Effector CD4-positive, alpha-beta T cell (primary cell): ENCODE measurements at places on chromosomes 4 and X.

GRCh38 chrX:35101901-35102300 is 159.3 kb downstream of the FAM47B start:
- DNase-seq: no peak

DNA sequence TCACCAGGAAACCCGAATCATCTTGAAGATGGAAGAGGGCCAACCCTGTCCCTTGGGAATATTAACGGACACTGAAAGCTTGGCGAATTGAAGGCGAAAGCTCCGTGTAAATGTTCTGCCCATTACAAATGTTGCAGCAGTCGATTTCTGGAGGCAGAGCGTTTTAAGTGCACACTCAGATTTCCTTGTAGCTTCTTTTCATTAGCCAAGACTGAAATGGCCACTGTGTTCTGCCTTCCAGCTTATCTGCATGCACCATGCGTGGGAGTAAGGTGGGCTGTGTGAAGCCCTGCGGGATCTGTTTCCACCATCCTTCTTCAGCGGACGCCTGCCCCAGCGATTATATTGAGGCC is 1.3 kb downstream of the SMIM20 start:
- no peak for DNase-seq

- DNase-seq: no peak
Observed at GRCh38 chrX:10989386-10989785, 121.7 kb upstream of the HCCS start.

DNA sequence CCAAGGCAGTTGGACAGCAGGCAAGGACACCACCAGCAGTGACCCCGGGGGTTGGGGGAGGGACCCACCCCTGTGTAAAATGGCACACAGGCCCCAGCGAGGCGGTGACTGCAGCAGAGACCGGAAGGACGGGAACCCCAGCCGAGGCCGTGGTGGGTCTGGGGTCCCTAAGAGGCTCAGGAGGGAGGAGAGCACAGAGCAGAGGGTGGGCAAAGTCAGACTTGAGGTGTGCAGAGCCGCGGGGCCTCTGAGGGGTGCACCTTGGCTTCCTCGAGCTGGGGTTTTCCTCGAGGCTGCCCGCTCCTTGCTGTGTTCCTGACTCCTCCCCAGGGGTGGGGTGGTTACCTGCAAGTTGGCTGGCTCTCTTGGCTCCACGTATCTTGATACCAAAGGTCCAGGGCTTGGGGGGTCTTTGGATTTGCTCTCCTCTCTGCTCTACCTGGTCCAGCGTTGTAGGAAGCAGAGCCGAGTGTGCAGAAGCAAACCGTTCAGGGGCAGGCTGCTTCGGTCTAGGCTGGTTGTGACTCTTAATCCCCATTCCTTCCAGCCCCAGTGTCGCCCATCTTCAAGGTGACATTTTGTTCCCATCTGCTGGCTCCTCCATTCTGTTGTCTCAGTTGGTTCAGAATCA is 37.9 kb upstream of the SORCS2 start:
- DNase-seq: no peak

DNA sequence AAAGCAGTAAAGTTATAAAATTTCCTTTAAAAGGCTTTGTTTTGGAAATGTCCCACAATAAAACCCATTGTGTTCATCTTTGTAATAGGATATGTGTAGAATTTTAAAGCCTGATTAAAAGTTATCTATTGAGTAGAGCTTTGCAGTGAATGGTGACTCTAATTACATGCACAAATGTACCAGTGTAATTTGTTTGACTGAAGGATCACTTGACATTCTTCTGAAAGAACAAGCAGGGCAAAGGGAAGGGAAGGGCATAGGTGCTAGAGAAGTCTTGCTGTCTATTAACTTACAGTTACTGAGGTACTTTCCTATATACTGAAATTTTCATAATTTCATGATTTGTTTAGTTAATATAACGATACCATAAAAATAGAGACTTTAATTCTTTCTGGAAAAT is 70.8 kb downstream of the STIM2 start:
- no peak for DNase-seq

DNA sequence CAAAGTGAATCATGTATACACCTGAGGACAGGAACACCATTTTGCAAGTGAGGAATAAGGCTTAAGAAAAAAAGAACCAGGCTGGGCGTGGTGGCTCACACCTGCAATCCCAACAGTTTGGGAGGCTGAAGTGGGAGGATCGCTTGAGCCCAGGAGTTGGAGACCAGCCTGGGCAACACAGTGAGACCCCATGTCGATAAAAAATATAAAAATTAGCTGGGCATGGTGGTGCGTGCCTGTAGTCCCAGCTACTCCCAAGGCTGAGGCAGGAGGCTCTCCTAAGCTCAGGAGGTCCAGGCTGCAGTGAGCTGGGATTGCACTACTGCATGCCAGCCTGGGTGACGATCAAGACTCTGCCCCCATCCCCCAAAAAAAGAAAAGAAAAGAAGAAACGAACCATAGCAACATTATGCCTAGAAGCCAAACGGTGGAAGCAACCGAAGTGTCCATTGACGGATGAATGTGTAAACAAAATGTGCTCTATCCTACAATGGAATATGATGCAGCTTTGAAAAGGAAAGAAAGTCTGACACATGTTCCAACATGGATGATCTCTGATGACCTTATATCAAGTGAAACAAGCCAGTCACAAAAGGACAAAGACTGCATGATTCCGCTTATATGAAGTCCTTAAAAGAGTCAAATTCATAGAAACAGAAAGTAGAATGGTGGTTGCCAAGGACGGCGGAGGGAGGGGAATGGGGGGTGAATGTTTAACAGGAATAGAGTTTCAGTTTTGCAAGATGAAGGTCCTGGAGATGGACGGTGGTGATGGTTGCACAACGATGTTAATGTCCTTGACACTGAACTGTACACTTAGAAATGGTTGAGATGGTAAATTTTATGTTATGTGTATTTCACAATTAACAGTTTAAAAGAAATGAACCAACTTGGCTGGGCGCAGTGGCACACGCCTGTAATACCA is 8.6 kb upstream of the KIAA0232 start:
- DNase-seq: no peak

GRCh38 chr4:55216863-55217635 is 91.7 kb upstream of the KDR start:
- no peak for DNase-seq

DNA sequence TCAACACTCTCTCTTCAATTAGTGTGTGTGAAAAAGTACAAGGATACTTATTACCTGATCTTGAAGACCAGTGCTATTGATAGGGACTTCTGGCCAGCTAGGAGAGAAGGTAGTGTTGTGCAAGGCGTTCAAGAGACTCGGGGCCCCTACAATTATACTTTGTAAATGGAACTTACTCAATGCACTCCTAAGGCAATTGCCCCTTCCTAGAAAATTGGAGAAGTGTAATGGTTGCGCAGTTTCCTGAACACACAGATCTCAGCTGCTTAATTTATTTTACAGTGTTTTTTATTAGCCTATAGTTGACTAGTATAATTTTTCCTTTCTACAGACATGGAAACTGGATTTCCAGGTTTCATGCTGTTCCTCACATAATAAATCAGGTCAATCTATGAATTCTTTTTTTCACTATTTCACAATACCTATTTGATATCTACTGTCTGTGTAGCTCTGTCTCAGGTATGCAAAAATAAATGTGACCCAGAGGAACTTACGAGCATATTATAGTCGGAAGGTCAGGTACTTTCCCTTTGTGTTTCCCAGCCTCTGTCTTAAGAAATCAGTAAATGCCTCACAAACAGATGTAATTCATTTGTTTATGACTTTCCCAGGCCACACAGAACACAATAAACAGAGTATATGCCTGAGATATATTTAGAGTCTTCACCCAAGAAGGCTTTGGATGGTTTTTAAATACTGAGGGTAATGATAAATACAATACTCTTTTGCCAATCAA is 89.1 kb upstream of the TET2 start:
- DNase-seq: no peak

DNA sequence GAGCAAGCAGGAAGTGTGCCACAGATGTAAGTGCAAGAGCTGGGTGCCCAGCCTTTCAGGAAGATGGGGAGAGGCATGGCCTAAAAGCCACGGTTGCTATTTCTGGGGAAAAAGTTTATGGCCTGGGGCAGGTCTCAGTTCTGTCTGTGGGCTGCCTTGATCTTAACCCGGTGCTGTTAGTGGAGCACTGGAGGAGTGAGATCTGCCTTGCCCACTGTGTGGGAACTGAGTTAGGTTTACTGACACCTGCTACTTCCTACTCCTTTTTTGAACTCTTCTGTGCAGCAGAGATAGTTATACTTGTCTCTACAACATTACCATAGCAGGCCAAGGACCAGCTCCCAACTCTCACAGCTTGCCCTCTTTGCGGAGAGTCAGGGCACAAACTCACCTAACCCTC is 76.5 kb downstream of the ITM2A start:
- no peak for DNase-seq

GRCh38 chr4:139535871-139536234 is 20.2 kb downstream of the SETD7 start:
- no peak for DNase-seq

DNA sequence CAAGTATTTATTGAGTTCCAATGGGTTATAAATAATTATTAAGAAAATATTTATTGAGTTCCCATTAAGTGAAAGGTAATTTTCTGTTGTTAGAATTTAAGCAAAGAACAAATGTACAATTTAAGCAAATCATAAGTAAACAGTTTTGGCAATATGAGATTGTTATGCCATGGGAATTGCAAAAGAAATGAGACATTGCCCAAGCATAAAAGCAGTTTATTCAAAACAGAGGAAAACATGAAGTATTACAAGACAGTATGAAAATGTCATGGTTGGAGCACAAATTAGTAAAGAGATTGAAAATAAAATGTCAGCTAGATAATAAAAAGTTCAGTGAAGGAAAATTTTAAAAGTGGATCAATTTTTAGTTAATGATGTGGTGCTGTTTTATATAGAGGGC is 706.1 kb upstream of the EPHA5 start:
- DNase-seq: no peak

DNA sequence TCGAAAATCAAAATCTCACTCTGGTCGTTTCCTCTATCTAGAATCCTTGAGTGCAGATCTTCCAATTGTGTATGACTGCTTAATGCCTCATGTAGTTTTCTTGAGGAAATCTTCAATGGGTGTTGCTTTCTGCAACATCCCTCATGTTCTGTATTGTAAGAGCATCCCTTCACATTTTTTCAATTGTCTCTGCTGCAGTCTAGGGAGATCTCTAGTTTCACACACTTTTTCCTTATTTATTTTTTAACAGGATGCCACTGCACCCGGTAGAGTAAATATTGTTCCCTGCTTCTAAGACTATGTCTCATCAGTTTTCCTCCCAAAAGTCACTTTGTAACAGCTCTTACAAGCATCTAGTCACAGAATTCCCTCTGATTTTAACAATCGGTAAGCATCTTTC is 50.3 kb downstream of the UGT2B4 start:
- DNase-seq: no peak

DNA sequence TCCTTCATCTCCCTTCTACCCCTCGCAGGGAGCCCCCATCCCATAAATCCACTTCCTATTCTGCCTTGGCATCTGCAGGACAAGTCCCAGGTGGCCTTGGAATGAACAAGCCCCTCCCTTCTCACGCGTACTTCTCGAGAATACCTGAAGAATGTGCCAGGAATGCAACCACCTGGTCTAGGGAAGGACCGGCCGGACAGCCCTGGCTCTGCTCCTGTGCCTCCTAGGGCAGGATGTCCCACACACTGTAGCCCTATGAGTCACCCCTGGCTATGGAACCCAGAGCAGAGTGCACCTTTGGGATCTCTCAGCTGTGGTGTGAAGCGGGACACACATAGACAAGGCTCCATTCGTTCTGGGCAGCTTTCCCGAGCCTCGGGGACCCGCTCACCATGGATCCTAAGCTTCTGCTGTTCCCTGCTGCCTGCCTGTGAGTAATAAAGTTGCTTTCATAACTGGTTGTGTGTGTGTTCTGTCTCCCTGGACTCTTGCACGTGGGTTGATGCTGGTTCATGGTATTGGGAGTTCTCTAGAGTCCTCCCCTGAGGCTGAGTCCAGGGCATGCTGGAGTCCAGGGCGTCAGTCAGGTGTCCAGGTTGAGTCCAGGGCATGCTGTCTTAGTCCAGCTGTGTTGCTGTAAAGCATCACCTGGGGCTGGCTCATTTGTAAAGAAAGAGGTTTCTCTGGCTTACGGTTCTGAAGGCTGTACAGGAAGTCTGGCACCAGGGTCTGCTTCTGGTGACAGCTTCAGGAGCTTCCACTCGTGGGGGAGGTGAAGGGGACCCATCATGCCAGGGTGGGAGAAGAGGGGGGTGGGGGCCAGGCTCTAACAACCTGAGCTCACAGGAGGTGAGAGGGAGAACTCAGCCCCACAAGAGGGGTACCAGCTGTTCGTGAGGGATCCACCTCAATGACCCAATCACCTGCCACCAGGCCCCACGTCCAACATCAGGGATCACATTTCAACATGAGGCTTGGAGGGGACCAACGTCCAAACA is 7.4 kb upstream of the PDE6B start:
- DNase-seq: no peak

GRCh38 chrX:103697687-103698086 is 11.2 kb upstream of the MORF4L2 start:
- no peak for DNase-seq

- no peak for DNase-seq
Observed at GRCh38 chr4:1806596-1807331, 13.7 kb downstream of the FGFR3 start.

DNA sequence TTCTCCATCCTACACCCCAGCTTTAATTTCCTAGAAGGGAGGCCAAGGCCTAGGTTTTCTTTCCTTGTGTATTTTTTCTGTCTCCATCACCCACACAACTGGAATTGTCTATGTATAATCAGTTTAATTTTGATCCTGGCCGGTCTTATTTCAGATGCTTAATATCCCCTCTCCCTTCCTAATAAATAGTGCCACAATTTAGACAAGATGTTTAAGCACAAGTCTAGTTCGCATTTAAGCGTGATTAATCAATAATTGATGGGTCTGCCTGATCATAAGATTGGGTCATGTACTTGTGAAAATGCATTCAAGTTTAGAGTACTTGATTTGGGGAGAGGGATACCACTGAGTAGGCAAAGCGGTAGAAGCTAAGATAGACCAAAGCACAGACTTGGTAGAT is 2.4 kb downstream of the BMP2K start:
- no peak for DNase-seq

GRCh38 chr4:82213485-82214417 is 160.0 kb downstream of the HNRNPD start:
- DNase-seq: no peak

GRCh38 chr4:25884031-25884782 is 21.4 kb upstream of the SEL1L3 start:
- DNase-seq: no peak

DNA sequence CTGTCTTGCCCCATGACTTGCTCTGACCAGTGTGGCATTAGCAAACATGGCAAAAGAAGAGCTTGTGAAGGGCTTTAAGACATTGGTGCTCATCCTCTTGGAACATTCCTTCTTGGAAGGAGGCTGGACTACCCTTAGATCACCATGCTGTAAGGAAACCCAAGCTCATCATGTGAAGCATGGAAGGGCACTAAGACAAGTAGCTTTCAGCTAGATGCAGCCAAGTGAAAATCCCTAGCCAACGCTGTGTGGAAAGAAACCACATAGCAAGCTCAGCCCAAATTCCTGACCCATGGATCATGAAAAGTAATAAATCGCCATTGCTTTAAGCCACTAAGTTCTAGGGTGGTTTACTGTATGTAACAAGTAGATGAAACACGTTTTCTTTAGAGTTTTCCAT is 12.4 kb upstream of the PACRGL start:
- DNase-seq: no peak
